ENCODE measurements at places on chromosomes 4 and X. TPM values are rescaled to one million over a fixed set of nuclear protein-coding genes. Genes with fewer than 3 reads are reported as not detected.

The DIAPH2 gene
- 25.6 TPM for total RNA-seq

The NALF2 gene
- not detected for total RNA-seq

The GRID2 gene
- not detected for total RNA-seq

The TMPRSS11F gene
- not detected for total RNA-seq

The EMCN gene
- not detected for total RNA-seq

The LUZP4 gene
- total RNA-seq, result not detected

The CCDC158 gene
- 0.59 TPM for total RNA-seq

The ARMCX1 gene
- 67.7 TPM for total RNA-seq

DNA sequence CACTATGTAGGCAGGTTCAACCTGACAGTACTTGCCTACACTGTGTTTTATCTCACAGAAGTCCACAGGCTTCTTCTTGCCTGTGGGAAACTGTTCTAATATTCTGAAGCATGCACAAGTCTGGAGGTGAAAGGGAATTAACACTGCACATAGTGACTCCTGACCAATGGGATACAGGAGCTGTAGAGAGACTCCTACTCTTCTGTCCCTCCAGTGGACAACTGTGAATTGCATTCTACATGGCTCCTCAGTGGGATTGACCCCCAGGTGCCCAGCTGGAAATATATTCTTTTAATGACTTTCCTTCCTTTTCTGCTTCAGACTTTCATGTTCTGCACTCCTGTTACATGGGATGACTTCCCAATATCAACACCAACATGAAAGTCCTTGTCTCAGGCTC is 8.2 kb upstream of the YIPF6 start:
- peak; percentile 74 for DNase-seq

- DNase-seq, result no peak
These were observed 465.9 kb downstream of the MID1IP1 start for GRCh38 chrX:39267176-39267575.

DNA sequence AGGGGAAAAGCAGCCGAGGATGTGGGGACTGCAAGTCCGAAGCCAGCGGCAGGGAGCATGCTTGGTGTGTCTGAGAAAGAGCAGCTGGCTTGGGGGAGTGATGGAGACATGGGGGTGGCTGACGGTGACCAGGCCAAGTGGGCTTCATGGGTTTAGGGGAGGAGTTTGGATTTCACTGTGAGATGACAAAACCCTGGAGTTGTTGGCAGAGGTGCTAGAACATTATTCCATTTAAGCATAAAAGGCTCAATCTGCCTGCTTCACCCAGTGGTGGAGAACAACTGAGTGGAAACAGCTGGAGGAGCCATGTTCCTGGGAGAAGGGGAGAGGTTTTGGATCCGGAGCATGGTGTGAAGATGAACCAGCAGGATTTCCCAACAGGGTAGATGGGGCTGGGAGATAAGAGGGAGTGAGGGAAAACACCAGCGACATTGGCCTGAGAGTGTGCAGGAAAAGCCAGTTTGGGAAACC is 318.0 kb upstream of the TAPT1 start:
- no peak for DNase-seq

DNA sequence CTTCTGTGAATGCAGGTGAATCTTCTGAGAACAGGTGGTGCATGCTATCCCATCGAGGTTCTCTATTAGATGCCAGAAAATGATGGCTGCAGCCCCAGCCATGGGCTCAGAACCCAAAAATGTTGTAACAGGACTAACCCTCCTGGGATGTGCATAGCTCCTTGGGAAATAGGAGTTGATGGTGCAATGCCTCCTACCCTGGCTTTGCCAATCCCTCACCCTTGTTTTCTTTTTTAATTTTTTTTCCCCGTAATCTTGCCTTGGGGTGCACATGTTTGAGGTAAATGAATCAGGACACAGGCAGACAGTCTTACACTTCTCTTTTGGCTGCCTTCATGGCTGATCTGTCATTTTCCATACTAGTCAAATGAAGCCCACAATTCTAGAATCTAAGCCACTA is 96.6 kb downstream of the KIT start:
- DNase-seq, result peak; percentile 42

DNA sequence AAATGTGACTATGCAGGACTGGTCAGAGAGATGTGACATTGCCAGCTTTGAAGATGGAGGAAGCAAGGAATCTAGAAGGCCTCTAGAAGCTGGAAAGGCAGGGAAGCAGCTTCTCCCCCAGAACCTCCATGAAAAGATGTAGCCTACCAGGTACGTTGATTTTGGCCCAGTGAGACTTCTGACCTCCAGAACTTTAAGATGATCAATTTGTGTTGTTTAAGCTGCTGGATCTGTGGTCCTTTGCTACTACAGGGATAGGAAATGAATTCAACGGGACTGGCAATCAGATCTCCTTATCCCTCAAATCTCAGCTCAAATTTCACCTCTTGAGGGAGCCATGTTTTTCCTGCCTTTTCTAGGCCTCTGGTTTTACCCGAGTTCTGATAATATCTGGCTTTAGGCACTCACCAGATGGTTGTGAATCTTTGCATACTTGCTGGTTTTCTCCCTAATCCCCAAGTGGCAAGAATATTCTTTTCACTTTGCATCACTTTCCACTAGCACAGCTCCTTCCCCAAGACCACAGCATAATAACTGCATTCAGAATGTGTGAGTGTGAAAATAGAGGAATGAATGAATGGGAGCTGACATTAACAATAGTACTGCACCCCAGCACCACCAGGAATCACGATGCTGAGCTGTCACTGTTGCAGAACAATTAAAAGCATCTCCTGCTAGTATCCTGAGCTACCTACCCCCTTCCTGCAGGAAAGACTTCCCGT is 25.5 kb upstream of the TMSB4X start:
- DNase-seq, result peak; percentile 68

- DNase-seq, result no peak
These were observed 4.4 kb downstream of the TBC1D1 start for GRCh38 chr4:37895271-37895670.

DNA sequence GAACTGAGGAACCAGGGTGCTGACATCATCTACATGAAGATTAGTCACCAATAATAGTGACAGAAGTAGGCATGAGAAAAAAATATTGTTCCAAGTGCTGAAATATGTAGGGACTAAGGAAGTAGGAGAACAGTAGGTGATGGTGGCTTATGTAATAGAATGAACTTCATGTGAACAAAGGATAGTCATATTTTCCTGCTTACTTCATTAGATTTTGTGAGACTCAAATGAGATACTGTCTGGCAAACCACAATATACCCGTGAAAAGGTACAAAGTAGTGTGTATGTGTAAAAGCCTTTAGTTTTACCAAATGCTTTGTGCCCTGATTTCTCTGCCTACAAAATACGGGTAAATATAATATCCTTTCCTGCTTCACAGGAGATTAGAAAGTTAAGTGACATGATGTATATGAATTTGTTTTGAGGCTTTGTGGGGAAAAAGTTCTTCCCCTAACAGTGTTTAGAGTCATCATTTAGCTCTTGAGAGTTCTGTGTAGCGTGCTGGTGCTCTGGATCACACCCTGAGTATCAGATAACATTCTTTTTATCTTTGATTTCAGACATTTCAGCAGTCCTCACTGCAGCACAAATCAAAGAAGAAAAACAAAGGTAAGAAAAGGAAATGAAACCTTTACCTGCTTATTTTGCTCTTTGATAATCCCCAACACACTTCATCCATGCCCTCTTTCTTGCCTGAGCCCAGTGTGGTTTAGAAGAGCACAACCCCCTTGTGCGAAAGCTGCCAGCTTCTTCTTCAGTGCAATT is 67.9 kb downstream of the KLHL34 start:
- DNase-seq, result no peak

DNA sequence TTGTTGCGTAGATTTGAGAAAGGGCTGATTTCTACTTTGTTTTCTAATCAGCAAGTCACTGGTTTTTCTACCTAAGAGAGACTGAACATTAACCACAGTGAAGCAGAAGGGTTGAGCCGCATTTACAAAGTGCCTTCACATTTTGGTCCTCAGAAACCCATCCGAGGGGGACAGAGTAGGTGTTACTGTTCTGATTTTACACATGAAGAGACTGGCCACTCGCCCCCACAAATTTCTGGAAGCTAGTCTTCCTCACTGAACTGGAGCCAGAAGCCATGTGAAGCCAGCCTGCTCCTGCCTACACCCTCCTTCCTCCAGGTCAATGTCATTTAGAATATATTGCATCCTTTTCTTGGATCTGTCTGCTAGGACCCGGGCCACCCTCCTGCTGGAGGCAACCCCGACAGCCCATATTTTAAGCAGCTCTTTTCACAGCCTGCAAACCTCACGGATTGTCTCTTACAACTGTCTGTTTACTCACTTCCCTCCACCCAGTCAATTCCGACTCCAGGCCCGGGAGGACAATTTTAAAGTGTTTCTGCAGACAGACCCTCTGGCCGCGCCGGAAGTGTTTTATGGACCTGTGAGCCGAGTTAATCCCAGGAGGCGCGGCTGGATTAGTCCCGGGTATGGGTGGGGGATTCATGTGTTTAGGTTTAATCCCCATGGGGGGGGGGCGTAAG is 73.2 kb upstream of the BCOR start:
- DNase-seq, result peak; percentile 83

GRCh38 chr4:189185810-189186432 is 754.8 kb upstream of the FRG1 start:
- no peak for DNase-seq

DNA sequence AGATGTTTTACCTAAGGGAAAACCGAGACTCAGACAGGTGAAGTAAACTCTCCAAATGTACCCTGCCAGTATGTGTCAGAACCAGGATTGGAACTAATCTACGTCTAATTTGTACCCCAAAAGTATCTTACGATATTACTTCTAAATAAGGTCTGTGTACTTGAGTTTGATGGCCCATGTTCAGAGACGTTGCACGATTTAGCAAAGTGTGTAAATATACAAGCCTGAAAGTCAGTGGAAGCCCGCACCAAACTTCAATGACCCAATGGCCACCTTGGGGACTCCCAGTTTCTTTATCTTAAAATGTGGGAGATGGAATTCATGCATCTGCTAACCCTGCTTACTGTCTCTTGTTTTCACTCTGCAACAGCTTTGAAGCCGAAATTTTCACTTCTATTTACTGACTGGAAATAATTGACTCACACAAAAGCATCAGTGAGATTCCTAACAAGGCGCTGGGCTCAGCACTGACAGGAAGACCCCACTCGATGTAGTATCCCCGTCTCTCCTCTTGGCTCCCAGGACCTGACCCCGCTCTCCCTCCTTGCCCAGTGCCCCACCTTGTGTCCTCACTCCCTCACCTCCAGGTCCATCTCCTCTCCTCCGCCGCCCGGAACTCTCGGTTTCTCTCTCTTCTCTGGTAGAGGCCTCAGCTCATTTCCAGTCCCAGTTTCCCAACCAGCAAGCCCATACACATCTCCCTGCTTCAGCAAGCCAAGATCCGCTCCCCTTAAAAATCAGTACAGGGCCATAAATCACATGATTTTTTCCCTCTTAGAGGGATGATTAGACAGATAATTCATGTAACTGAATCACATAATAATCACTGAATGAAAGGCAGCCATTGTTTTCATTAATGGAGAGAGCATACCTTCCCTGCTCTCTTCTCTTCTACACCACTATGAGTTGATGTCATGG is 42.8 kb downstream of the ENPP6 start:
- no peak for DNase-seq

GRCh38 chr4:24858550-24858949 is 54.3 kb downstream of the CCDC149 start:
- DNase-seq, result no peak

DNA sequence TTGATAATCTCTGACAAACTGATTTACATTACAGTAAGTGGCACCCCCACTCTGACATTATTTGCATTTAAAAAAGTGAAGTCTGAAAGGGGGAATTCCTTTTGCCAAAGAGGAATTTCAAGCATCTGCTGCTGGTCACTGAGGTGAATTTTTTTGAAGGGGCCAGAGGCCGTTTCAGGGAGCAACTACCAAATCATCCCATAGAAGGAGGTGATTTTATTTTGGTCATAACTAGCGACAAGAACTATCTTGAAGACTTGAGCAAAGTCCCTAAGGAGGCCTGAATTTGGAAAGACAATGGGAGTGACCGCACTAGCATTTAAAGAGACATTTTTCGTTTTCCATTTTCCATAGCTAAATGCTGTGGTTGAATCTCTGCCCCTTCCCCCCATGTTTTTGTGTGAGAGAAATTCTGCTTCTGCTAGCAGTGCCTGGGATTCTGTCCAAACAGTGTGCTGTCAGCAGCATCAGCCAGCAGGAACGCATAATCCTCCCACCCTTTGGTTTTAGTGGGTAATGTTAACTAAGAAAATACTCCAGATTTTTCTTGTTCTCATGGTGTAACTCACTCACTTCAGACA is 110.1 kb upstream of the MED14 start:
- DNase-seq, result peak; percentile 91

GRCh38 chr4:174526731-174527130 is 4.4 kb upstream of the HPGD start:
- DNase-seq, result no peak

- no peak for DNase-seq
These were observed 173.9 kb upstream of the KLF3 start for GRCh38 chr4:38489924-38490639.

- DNase-seq, result no peak
These were observed 351.6 kb downstream of the PCDH7 start for GRCh38 chr4:31071508-31072486.

DNA sequence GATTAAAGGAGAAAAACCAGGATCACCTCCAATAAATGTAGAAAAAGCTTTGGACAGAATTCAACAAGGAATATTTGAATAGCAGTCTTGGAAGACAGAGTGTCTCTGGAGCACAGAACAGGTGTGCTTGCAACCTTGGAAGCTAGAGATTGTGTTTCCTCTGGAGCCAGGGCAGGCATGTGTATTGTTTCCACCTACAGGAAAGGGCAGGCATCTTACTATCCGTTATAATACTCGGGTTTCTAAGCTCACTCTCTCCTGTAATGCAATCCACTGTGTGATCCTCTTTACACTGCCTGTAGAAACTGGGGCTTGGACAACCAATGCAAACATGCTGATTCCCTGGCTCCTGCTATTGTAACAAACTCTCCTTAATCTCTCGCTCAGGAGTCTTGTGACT is 14.4 kb downstream of the CCDC110 start:
- DNase-seq, result no peak

GRCh38 chrX:7586126-7586525 is 256.8 kb upstream of the VCX start:
- DNase-seq, result peak; percentile 43

- peak; percentile 76 for DNase-seq
These were observed 66.0 kb downstream of the FBXO8 start for GRCh38 chr4:174217273-174218126.

- DNase-seq, result no peak
These were observed 1806.7 kb upstream of the PCDH7 start for GRCh38 chr4:28913466-28913865.

Data from osteoblast (primary cell).